ENCODE measurements at places on chromosomes 6 and 20.
A peak's percentile ranks its signal among the peaks of the same experiment; 100 is the strongest.

GRCh38 chr6:157646012-157646411 lies 177.0 kb upstream of the SNX9 start:
- no peak for DNase-seq

DNA sequence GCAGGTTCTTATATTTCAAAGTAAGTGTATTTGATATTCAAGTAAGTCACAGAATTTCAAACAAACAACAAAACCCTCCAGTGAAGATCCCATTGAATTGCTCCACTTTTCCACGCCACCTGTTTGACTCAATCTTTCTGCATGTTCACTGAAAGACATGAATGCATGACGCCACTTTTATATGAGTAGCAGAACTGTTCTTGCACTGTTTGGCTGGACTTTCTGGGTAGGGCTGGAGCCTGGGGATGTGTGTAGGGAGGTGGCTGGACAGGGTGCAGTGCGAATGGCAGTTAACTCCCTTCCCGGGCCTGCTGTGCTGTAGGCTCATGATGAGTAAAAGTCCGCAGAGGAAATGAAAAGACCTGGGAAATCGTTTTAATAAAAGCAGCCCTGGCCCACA lies 39.7 kb downstream of the IL20RA start:
- peak; percentile 19 for DNase-seq

DNA sequence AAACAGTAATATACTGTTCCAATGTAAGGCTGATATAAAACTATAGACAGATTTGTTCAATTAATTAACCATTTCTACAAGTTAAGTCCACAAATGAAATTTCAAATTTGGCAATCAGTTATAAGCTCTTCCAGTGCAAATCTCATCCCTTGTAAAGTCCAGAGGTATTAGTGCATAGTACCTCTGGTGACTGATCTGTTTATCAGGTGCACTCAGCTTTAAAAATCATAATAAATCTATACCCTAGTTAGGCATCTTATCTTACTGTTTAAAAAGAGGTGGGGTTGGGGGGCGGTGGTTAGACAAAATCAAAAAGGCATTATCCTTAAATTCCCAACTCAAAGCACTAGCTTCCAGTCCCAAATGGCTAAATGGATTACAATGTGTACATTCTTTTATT lies 2.9 kb downstream of the FBXO30 start:
- no peak for DNase-seq

DNA sequence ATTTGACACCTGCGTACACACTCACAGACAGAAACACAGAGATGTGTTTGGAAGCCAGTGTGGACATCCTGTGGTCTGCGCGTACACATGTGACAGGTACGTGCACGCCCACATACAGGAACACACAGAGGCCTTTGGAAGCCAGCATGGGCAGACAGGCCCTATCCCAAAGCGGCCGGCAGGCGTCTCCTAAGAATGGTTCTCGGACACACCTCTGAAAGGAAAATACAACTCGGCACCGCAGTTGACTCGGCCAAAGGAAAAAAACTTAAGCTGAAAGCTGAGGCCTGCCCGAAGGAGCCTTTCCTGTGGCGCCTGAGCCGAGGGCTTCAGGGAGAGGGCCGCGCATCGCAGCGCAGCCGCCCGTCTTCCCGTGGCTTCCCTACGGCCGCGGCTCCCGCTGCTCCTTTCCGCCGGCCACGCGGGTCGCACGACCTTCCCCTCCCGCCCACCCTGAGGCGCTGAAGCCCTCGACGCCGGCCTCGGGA lies 1.4 kb upstream of the CEP43 start:
- peak; percentile 71 for DNase-seq

DNA sequence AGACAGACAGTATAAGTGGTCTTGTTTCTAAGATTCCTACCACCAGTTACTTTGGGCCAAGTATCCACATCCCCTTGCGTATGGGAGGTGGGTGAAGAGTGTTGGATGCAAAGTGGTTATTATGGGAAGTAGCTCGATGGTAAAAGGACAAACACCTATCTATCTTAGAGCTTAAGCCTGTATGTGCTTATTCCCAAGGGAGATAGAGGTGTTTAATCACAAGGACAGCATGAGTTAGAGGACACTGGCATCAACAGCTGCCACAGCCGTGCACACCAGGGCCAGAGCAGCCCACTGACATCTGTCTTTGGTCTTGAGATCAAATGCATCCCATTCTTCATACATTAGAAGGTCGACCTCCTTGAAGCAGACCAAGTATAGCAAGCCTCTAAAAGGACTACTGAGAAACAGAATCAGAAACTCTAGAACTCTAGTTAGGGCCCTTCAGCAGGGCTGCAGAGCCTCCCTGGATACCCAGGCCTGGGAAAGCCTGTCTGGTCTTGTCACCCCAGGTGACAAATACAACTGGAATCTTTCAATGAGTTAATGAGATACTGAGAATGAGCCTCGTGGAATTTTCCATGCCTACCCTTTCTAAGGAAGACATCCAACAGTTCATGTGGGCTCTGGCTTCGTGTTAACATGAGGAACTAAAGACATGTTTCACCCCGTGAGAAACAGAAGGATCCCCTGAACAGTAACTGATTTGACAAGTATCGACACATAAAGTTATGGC lies 28.7 kb downstream of the TXNDC5 start:
- DNase-seq: no peak

DNA sequence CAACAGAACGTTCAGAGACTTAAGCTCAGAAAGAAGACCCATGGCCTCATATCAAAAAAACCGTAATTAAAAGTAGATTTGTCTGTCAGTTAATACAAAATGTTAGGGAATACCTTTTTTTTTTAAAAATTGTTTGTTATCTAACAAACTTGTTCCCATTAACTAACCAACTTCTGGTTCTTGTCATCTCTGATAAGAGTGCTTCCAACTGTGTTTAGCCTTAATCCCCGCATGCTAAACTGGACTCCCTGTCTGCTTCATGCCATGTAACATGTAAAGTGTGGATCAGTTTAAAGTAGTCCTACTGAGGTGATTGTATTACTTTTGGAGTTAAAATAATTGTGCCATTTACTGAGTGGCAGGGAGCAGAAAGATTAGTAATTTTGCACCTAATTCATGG lies 6.3 kb downstream of the JARID2 start:
- DNase-seq: no peak

DNA sequence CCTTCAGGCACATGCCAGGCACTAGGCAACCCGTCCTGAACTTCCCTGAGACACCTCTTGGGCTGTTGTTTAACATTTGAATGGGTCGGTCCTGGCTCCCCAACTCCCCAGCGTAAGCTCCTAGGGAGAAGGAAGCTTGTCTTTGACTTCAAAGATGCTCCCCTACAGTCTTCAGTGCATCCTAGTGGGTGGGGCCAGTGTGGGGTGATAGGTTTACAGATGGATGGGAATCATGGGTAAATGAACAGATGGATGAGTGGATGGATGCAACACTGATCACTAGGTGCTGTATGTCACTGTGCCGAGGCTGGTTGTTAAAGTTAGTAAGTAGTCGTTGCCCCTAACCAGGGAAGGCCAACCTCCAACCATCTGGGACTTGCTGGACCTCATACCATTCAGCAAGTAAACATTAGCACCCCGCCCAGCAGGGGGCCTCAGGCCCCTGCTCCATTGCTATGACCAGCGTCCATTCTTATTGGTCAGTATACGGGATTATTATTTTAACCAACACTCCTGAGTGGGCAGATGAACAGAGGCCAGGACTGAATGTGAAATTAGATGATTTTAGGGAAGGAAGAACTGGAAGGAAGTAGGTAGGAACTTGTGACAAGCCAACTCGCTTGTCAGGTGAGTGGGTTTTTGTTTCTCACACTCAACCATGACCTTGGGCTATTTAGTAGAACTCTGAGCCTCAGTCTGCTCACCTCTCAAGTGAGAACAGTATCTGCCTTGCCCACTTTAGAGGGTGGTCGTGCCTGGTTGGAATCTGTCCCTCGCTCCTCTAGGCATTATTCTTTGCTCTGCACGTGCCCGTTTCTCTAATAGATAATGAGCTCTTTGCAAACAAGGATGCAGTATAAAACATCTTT lies 82.9 kb upstream of the FOXP4 start:
- DNase-seq: peak; percentile 51

DNA sequence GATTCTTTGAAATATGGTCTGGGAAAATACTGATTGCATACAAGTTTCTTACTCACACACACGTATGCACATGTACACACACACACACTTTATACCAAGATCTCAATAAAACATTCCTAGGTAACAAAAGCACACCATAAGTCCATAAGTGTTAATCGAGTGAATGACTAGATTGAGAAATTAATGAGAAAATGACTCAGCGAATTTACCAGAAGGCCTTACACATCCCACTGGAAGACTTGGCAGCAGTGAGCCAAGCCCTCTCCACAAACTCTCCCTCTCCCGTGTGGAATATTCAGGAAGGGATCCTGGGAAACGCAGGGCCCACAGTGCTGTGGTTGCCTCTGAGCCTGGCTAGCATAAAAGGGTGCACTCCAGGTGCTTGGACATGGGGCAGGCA lies 227.2 kb downstream of the LY86 start:
- DNase-seq: no peak

DNA sequence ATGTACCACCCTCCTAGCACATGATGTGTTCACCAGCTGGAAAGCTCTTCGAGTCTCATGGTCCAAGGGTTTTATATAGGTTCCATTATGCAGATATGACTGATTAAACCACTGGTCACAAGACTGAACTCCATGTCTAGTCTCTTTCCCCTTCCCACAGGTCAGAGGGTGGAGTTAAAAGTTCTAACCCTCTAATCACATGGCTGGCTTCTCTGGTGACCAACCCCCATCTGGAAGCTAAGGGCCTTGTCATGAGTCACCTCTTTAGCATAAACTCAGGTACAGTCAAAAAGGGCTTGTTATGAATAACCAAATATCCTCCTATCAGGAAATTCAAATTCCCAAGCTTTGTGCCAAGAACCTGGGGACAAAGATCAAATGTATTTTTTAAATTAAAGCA lies 52.0 kb upstream of the KLHL31 start:
- no peak for DNase-seq

DNA sequence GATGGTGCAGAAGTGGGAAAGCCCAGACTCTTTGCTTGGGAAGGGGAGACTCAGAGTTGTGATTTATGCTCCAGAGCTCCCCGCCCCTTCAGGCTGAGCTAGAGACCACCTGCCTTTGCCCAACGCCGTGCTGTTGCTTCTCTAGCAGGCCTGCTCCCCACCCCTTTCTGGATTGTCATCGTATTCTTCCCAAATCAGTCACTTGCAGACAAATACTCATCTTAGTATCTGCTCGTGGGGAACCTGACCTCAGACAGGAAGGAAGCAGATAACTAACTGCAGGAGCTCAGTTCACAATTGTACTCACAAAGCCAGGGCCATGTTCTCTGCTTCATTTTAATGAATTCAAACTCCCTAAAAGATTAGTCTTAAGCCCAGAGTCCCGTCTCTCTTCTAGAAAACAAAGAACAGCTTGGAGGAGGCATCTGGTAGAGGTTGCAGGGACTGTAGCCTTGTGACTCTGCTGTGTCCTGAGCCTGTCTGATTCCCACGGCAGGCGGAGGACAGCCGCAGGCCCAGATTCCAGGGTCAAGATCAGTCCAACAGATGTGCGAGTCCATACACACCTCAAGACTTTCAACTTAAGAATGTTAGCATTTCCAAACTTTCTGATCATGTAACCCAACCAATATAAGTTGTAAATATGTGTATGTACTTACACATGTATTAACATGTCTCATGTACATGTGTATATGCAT lies 57.2 kb upstream of the GGTLC1 start:
- no peak for DNase-seq

DNA sequence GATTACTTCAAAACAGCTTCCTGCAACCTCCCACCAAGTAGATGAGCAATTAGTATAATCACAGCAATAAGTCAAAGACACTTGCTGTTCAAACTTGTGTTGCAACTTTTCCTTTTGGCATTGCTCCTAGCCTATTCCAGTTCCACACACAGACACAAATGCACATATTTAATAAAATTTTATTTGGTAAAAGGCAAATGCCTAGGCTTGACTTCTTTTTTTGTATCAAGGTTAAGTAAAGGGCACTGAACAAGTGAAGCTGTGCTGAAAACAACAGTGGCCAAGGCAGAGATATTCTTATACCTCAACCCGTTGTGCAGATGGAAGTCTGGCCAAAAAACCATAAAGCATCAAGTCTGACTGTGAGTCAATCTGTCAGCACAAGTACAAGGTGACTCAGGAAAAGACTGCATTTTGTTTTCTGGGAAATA lies 708.4 kb upstream of the CITED2 start:
- no peak for DNase-seq

GRCh38 chr6:129539032-129539431 lies 170.9 kb downstream of the ARHGAP18 start:
- no peak for DNase-seq

- DNase-seq: no peak
Observed at GRCh38 chr6:156833755-156834154, 56.6 kb downstream of the ARID1B start.

DNA sequence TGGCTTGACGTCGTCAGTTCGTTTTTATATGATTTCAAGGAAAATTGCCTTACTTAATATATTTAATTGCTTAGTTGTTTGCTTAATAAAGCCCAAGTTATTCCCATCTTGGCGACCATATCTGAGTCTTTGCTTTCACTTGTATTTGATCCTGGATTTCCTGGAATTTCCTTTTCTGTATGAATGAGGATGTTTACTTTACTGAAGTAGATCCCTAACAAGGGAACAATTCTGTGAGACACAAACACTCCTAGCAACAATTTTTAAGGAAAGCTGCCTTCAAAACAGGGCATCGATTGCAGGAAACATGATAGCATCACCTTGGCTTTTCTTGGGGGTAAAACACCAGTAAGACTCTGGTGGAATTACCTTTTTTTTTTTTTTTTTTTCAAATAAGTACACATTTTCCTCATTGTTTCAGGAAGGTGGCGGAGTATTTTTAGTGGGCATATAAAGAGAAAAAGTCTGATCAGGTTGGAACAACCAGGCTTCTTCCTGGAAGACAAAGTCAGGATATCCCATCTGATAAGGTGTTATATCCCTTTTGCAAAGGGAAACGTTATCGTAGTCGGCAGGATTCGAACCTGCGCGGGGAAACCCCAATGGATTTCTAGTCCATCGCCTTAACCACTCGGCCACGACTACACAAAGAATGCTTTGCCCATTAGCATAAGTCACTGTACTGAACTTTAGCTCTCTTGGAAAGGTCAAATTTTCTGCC lies 68.5 kb upstream of the ZNF184 start:
- DNase-seq: no peak

- no peak for DNase-seq
Observed at GRCh38 chr6:35152067-35152707, 11.0 kb upstream of the TCP11 start.

DNA sequence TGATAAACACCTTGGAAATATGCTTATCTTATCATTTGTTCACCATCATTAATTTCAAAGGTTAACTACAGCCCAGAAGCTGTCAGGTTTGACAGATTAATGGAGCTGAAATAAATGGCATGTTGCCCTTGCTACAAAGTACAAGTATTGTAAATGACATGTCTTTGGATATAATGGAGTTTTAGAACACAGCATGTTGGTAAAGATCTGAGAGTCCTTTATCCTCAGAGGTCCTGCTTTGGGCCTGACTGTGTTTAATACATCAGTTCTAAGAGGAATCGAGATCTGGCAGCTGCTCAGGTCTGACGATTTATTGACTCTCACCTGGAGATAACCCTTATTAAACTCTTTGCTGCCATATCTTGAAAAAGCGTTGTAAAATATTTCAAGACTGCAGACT lies 222.7 kb upstream of the OPRM1 start:
- DNase-seq: no peak

Data from muscle of leg (tissue), 16 donors.